ENCODE measurements at places on chromosomes 2 and 18.

DNA sequence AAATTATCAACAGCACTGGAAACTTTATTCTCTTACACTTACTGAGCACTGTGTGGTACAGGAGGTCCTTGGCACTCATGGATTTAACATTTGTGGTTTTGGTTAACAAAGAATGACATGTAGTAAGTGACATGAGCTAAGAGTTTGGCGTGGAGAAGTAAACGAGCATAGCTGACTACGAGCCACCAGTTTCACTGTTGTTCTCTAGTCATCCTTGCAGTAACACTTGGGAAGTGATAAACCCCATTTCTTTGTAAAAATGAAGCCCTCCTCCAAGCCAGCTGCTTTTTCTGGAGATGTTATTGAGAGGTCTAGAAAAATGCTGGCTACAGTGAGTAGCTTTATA, 32.7 kb downstream of the QPCT start:
- DNase-seq, result peak; percentile 41

DNA sequence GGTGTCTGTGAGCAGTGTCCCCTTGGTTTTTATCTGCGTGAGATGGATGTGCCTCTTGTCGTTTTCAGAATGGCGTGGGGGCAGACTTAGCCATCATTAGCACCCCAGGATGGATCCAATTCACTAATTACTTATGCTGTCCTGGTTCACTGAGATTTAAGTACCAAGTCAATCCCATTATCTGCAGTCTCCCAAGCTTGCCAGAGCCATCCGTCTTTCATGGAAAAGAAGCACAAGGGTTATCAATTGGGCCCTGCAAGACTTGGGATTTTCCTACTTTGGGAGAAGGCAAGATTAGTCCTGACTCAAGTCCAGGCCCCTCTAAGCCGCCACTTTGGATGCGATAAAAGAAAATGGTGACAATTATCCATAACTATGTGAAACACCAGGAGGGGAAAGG, 404.0 kb downstream of the TMEM182 start:
- no peak for DNase-seq

DNA sequence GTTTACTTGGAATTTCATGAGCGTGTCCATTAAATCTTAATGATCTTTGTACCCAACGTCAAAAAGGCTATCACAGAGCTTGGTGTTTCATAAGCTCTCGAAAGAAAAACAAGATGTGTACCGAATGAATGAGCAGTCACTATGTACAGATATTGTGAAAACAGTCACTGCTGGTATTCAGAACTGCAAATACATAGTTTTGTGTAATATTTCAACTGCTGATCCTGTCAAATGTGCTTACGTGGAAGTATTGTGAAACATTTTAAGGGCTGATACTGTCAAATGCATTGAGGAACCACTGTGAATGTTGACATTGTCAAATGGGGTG, 184.2 kb upstream of the KLHL29 start:
- DNase-seq, result no peak

DNA sequence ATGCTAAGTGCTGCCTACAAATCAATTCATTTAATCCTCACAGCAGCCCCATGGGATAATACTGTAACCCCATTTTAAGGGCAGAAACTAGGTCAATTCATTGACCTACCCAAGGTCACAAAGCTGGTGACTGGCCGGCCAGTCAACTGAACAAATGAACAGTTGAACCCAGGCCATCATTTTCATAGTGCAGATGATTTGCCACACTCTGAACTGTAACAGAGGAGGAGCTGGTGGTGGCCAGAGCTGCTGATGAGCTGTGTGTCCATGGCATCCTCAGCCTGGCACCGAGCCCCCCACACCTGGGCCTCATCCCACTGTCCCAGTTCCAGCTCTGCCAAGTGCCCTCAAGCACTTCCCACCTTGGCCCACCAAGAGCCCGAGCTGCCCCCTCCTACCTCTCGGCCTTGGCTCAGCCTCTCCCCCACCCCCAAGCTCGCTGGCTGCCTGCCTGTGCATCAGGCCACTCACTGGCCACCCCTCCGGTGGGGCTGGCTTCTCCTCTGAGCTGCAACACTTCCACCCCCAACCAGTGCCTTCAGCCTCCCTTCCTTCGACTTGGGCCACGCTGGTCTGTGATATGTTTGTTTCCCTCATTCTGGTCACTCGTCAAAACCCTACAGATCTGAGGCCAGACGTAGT, 58.4 kb downstream of the ATOH8 start:
- DNase-seq, result no peak

DNA sequence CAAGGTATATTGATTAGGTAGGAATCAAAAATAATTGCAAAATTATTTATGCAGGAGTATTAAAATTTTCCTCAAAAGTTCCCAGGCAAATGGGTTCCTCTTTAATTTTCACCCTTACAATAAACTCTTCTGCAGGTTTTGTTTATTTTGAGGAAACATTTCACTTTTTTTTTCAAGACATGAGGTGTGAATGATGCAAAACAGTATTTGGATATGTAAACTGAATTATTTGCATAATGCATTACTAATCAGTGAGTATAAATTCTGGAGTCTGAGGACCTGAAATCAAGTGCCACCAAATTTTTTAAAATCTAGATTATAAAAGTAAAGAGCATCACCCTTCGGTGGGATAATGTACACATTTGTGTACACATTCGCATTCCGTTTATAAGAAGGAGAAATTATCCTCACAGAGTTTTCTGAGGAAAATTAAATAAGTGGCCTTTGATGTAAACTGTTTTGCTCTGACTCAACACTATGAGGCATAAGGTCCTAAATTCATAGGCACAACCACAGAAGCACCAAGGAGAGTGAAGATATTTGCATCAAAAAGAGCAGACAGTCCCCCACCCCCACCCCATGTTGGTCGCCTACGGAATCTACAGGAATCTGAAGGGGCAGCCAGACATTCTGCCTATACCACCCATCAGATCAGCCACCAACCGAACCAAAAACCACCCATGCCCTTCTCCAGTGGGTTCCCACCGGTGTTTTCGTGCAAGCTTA, 33.1 kb downstream of the BCL11A start:
- DNase-seq, result no peak

GRCh38 chr2:240186191-240186725, 45.8 kb upstream of the OTOS start:
- no peak for DNase-seq

Data from cardiac muscle cell (in vitro differentiated cells and primary cell).